Smooth muscle cell of the brain vasculature (primary cell): ENCODE measurements at places on chromosomes 11 and 22.

GRCh38 chr22:48782811-48783511 lies 1044.7 kb downstream of the BRD1 start:
- DNase-seq, result no peak

GRCh38 chr11:74282914-74283371 lies 28.5 kb downstream of the P4HA3 start:
- no peak for DNase-seq

DNA sequence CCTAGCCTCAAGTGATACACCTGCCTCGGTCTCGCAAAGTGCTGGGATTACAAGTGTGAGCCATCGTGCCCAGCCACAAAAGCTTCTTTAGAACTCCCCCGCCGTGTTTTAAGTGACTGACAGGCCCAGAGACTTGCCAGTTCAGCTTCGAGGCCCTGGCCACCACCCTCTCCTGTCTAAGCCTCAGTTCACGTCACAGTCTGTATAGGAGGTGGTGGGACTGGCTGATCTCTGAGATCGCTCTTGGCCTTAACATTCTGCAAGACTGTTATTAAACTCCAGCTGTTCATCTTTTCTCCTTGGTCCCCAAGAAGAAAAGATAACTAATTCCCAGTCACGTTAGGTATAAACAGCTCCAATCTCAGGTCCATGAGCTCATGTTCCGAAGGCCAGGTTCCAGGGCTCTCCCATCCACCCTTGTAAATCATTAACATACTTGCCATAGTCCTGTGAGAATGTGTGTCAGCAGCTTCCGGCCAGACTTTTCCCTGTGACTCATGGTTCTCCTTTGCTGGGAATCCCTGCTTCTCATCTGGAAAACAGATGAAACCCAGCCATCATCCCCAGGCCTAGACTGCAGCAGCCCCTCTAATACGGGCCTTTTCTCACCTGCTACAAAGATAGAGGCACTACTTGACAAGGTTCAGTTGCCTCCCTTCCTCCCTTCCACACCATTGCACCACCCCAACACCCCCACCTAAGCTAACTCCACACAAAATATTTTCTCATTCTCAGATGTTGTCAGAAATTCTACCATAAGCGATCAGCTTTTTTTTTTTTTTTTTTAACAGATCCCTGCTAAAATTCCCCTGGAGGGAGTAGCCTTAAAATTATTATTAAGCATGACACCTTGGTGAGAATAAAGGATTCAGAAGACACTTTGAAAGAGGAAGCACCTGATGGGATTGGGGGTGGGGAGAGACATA lies 5.6 kb upstream of the KIAA0930 start:
- DNase-seq, result no peak

GRCh38 chr11:93279851-93280347 lies 50.6 kb upstream of the DEUP1 start:
- no peak for DNase-seq

- DNase-seq, result no peak
These were observed 3.1 kb downstream of the AP1B1 start for GRCh38 chr22:29385151-29385704.

GRCh38 chr11:130593064-130593463 lies 144.6 kb downstream of the ADAMTS15 start:
- DNase-seq, result no peak

GRCh38 chr11:120044011-120044675 lies 93.8 kb downstream of the TRIM29 start:
- no peak for DNase-seq

DNA sequence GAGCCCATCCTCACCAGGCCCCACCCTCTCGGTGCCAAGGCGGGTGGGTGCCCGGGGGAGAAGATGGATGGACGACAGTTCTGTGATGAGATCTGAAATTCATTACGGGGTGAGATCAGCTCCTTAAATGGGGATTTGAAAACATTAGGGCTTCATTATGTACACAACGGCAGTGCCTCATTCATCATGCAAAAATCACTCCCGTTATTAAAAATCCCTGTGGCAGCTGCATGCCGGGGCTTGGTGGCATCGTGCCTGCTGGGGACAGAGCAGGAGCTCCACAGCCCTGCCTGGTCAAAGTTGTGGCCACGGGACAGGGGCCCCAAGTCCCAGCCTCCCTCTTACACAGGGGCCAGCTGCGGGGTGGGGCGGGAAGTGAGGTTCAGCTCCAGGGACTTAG lies 20.2 kb downstream of the OTUB1 start:
- no peak for DNase-seq

GRCh38 chr11:73598719-73599379 lies 937 bp upstream of the FAM168A start:
- peak; percentile 7 for DNase-seq

DNA sequence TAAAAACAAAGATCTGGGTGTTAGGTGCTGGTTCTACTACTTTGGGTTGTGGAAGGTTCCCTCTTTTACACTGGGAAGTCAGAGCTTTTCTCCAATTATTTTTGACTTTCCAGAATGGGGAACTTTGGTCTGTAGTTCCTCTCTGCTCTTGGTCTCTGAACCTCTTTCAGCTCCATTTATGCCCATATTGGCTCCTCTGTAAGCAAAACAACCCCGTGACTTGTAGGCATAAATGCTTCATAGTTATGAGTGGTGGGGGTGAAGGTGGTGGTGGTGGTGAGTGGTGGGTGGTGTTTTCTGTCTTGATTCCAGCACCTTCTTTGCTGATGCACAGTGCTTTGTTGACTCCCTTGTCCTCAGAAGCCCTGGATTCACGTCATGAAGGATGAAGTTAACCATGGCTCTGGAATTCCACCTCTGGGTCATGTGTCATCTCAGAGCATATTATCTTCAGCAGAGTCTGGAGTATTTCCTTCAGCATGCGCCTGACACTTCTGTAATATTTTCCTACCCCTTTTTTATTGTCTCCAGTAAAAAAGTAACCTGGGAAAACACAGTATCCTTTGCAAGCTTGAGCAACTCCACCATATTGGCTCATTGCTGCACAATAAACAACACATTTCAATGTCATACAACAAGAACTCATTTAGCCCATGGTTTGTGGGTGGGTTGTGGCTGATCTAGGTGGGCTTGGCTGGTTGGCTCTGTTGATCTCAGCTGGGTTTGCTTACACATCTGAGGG lies 24.1 kb upstream of the GRK3 start:
- DNase-seq, result no peak

DNA sequence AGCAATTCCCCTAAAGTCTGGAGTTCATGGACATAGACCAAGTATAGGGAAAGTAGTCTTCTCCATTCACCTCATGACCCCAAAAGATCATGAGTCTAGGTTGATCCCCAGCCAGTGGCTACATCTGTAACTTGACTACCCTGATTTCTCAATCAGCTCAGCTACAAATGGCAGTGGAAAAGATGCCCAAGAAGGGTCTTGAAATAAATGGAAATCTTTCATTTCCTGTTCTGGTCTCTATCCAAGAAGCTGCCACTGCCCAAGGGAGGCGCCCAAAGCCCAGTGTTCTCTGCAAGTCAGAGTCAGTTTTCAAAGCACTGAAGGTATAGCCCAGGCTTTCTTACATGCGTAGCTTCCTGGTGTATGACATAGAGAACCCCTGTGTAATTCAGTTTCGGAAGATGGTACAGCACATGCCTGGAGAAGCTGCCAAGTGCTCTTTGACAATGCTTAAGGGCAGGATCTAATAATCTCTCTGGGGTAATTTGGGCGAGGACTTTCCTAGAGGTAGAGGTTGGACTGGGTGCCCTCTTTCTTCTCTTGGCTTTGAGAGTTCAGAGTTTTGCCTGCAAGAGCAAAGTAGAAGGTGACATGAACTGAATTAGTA lies 101.1 kb downstream of the ADAMTS15 start:
- no peak for DNase-seq

GRCh38 chr11:30567120-30567519 lies 19.0 kb downstream of the MPPED2 start:
- no peak for DNase-seq

DNA sequence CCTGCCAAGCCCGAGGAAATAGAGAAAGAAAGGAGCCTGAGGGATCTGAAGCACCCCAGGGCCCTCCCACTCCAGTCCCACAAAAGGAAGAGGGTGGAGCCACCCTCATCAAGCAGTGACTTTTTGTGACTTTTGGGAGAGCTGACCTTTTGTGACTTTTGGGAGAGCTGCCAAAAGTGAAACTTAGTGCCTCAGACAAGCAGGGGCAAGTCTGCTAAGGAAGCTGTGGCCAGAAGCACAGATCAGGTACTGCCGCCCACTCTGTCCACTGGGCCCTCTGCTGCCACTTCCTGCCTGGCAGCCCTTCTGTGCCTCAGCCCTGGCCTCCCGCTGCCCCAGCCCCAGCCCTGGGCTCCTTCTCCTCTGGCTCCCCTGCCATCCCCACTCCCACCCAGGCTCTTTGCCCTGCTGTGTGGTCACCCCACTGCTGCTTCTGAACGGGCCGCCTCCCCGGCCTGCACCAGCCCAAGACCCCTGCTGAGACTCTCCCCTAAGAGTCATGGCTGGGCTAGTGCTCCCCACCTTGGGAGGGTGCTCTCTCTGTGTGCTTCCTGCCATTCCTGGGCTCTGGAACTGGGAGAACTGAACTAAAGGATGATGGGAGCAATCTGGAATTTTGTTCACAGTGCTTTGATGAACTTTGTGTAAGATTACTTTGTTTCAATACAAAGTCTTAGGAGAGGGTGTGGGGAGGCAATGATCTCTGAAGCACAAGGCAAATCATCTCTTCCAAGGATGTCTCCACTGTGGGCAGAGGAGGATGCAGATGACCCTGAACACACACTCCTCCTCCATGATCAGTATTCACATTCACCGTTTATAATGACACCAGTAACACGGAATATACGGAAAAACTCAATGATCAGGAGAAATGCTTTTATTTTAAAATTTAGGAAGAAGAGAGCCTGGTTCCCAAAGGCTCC lies at the start of gene APOBEC3H:
APOBEC3H (plus strand) TSS at position 147 of the 923 bp plus-strand sequence. CDS start 3,035 bp downstream, outside the sequence.
- DNase-seq, result no peak

DNA sequence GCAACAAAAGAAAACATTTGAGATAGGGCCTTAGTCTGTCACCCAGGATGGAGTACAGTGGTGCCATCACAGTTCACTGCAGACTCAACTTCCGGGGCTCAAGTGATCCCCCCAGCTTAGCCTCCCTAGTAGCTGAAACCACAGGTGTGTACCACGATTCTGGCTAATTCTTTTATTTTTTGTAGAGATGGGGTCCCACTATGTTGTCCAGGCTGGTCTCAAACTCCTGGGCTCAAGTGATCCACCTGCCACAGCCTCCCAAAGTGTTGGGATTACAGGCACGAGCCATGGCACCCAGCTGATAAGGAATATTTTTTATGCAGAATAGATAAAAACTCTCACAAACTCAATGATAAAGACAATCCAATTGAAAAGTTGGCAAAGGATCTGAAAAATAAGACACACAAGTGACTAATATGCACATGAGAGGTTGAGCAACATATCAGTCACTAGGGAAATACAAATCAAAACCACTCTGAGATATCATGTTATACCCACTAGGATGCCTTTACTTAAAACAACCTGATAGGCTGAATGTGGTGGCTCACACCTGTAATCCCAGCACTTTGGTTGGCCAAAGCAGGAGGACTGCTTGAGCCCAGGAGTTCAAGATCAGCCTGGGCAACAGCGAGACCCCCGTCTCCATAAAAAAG lies 33.9 kb upstream of the CLTCL1 start:
- no peak for DNase-seq

DNA sequence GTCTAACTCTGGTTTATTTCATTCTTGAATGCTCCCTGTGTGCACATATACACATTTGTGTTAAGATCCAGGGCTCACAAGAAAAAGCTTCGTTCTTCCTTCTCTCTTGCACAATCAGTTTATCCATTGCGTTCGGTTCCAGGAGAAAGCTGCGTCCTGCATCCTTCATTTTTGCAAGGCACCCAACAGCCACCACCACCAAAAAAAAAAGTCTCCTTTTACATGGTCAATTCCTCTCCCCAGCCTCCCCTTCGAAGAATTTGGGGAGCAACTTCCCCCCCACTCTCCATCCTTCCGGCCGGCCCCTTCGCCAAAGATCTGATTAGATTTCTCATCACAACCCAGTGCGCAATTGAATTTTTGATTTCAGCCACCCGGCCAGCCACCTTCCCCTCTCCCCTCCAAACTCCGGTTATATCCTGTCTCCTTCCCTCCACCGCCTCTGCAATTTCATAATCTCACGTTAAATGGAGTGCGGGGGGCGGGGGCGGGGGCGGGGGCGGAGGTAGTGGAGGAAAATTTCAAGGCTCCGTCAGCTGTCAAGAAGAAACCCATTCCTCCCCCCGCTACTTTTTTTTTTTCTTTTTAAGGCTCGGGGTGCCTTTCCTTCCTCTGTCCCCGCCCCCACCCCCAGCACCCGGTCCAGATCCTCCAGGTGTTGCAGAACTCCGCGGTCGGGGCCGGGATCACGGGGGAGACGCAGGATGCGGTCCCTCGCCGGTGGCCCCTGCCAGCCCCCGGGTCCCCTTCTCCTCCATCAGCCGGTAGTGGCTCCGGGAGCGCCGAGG lies 1166.5 kb downstream of the LRRC4C start:
- no peak for DNase-seq

DNA sequence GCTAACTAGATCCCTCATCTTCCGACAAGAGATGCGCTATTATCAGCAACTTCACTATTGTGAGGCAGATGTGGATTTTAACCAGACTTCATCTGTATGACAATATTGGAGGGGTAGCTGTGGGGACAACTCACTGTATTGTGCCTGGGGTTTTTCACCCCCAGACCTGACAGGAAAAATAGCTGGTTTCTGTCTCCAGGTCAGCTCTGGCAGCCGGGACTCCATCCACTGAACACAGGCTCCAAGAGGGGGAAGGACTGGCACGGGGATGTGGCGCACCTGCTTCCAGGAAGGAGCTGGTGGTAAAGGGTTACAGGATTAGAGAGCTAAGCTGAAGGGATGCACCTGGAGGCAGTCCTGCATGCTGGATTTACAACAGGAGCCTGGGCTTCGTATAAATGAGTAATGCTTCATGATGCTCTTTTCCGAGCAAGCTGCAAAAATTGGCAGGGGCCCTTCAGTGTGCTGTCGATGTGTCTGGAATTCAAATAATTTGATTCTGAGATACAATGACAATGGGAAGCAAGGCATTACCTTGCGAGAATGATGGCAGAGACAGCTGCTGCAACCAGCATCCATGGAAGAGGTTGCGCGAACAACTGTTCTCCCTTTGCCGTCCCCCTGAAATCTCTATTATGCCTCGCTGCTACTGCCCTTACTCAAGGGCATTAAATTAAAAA lies 49.5 kb downstream of the LMO2 start:
- no peak for DNase-seq

DNA sequence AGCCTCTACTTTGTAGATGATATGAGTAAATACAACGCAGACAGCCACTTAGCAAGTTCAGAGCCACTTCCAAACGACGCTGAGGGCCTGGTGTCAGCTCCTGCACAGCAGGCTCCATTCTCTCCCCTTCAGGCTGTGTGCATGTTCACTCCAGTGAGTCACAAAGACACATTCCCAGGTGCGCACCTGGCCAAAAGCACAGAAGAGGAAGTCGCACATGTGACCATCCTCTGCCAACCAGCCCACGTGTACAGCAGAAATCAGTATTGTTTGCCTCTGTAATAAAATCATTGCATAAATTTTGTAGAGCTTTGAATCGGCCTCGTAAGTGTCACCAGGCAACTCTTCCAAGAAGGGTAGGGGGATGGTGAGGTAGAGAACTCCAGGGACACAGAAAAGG lies 19.5 kb upstream of the TPH1 start:
- DNase-seq, result no peak

DNA sequence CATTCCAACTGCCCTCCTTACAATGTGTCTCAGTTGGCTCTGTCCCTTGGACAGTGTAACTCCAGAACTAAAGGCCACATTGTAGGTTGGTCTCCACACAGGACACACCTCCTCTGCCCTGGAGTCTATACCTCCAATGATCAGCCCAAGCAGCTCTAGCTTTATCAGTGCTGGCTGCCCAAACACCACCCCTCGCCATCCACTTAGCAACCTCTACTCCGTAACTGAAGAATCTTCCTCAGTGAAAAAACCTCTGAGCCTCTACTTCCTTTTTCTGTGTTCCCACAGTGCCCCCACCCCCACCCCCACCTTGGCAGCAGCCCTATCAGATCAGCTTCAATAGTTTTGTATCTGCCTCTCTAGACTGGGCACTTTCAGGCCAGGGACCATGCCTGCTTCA lies 33.4 kb downstream of the SERPINH1 start:
- DNase-seq, result no peak
